COR-L47 (cell line): ENCODE measurements at places on chromosomes 6 and 20.

DNA sequence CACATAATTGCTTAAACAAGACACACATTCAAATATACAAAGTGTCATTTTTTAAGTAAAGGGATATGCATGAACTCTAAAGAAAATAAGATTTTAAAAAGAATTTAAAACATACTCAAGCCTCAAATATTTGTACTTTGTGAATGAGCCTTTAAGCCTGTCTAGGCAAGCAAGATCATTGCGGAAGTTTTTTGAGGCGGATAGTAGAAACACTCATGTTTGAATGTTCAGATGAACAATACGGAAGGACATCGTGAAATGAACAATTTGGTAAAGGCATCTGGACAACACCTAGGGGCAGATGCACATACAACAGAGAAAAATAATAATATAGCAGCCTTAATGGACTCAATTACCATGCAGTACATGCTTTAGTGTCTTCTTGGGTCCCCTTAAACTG, 928.9 kb downstream of the TFAP2A start:
- DNase-seq = no peak

DNA sequence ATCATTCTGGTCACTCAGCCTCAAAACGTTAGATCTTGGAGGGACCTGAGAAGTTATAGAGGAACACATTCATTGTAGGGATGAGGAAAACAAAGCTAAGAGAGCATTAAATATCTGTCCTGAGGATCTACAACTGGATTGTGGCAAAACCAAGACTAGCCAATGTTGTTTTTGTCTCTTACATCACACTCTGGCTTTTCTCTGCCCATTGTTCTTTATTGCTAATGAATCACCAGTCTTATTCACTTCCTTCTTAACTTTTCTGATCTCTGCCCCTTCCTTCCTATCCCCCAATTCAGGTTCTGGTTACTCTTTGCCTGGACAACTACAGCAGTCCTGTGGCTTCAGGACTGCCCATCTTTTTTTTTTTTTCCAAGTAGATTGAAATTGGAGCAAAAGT, 57.0 kb upstream of the PREP start:
- no peak for DNase-seq

- DNase-seq = no peak
Observed at GRCh38 chr6:134443009-134443408, 125.1 kb upstream of the SGK1 start.

DNA sequence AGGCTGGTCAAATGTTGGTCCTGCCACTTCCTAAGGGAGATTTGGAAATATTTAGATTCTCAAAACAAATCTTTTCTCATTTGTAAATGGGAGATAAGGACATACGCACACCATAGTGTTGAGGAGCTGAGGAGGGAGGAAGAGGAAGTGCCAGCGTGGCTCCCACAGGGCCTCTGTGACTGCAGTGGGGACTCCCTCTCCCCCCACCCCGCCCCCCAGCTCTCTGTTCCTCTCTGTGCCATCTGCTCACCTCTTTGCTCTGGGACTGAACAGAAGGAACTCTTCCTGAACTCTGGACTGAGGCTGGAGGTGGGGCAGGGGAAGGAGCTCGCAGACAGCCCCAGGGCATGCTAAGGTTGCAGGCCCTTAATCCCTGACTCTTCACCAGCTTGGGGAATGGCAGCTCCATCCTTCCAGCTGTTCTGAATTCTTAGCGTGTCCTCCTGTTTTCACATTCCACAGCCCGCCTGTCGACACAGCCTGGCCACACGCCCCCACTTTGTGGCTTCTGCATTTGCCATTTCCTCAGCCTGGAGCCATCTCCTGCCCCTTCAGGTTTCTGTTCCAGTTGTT, 11.4 kb downstream of the DDX27 start:
- DNase-seq = no peak

- DNase-seq = no peak
Observed at GRCh38 chr6:75849329-75850025, 100.4 kb downstream of the MYO6 start.

GRCh38 chr6:114053791-114054190, 82.8 kb upstream of the HDAC2 start:
- no peak for DNase-seq

DNA sequence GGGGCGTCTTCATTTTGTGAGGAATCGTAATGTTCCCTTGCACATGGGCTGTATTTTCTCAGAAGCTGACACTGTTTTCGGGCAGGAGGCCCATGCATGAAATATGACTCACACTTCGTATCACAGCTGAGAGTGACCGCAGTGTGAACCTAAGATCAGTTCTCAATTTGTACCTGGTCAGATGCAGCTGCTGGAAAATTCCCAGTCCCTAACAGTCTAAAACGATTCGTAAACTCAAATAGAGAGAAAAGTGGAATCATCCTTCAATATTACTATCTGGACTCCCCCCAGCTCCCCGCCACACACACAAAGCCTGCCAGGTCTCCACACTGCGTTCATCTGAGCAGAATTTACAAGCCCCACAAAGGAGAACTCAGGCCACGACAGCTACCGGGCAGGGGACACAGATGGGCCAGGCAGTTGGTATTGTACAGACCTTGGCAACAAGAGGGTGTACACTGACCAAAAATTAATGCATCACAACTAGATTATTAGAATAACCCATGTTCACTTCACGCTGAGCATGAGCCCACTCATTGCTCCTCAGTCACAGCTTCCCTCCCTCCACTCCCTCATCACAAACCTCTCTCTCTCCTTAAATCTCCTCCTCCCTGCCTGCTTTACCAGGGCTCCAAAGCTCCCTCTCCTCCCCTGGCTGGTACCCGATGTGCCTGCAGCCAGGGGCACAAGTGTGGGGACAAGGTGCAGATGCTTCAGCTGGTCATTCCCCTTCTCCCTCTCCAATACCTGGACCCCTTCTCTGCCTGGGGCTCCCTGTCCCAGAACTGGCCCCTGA, 488.4 kb downstream of the PREX1 start:
- no peak for DNase-seq

DNA sequence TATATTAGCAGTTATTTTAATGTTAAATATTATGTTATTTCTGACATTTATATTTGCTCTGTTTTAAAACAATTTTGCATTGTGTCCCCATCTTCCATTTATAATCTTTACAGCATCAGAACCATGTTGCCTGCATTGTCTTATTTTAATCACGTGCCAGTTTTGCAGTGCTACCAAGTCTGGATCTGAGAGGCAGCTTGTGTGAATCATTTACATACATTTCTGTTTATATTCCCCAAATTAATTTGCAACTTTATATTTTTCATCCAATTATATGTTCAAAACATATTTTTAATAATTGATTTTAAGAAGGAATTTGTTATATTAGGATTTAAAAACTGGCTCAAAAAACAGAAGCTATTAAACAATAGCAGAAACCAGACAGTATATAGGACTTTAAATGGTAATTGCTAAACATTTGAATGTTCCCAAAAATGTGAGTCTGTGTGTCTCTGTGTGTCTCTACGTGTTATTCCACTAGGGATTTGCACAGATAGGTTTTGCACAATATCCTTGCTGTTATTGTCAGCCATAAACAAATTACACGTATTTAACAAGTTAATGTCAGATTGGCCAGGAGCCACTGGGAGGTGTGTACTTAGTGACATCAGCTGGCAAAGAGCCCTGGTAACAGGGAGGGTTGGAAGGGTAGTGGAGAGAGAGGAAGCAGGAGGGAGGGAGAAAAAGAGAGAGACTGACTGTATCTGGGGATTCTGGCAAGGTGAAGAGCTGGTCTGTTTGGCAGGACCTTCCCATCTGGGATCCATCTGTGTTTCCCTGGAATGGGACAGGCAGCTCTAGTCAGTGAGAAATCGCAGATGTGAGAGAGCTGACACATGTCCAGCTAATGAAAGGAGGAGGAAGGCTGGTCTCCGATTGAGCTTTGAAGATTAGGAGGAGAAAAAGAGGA, 72.1 kb downstream of the CBFA2T2 start:
- peak; percentile 98 for DNase-seq

DNA sequence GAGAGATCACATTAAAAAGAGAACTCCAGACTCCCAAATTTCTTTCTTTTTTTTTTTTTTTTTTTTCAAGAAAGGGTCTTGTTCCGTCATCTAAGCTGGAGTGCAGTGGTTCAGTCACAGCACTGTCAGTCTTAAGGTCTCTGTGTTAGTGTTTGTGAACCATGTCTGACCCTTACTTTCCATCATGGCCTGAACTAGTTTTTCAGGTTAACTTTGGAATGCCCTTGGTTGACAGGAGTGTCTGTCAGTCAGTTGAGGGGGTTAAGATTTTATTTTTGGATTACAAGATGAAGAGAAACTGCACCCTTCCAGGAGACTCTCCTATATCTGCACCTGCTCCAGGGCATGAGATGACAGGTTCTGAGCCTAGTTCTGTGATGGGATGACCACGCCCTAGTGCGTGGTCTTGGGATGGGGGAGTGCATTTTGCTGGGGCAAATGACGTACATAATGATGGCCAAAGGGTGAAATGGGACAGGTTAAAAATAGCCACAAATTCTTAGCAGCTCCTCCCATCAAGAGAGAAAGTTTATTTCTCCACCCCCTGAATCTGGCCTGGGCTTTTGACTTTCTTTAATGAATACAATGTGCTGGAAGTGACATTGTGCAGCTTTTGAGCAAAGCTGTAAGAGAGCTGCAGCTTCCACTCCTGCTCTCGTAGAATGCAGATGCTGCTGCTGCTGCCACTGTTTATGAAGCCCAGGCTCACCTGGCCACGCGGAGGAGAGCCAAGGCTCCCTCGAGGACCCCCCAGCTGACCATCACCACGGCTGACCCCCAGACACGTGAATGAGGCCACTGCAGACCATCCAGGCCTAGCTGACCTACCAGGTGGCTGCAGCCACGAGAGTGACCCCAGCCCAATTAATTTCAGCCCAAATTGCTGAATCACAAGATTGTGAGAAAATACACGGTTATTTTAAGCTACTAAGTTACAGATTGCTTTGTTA, 29.7 kb upstream of the FAM50B start:
- no peak for DNase-seq

DNA sequence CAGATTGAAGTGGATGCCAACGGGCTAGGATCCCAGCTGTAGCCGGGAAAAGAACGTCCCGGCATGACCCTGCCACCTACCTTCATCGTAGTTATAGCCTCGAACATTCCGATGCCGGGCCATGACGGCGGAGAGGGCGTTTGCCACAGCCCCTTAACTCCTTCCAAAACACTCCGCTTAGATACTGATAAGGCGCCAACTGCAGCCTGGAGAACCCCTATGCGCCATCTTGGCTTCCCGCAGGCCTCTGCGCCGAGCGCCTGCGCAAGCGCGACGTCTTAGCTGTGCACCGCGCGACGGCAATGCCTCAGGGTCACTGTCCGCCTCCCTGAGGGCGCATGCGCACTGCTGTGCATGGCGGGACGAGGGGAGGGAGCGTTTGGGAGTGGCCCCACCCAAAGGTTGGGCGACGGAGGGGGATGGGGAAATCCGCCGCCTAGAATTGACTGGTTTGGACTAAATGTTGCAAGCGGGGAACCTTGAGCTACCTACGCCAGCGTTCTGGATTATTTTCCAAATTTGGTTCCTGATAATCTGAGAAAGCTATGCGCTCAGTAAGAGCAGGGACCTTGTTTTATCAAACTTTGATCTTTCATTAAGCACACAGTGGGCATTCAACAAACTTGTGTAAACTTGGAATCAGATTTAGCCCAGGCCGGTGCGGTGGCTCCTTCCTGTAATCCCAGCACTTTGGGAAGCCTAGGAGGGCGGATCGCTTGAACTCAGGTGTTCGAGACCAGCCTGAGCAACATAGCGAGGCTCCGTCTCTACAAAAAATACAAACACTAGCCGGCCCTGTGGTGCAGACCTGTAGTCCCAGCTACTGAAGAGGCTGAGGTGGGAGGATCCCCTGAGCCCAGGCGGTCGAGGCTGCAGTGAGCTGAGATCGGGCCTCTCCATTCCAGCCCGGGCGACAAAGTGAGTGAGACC, at the start of gene HBS1L:
HBS1L (minus strand) TSS at position 254 of the 930 bp plus-strand sequence; CDS start at position 123, 131 bp downstream.
- DNase-seq = peak; percentile 89

GRCh38 chr20:16393297-16393696, 180.0 kb downstream of the KIF16B start:
- DNase-seq = no peak

DNA sequence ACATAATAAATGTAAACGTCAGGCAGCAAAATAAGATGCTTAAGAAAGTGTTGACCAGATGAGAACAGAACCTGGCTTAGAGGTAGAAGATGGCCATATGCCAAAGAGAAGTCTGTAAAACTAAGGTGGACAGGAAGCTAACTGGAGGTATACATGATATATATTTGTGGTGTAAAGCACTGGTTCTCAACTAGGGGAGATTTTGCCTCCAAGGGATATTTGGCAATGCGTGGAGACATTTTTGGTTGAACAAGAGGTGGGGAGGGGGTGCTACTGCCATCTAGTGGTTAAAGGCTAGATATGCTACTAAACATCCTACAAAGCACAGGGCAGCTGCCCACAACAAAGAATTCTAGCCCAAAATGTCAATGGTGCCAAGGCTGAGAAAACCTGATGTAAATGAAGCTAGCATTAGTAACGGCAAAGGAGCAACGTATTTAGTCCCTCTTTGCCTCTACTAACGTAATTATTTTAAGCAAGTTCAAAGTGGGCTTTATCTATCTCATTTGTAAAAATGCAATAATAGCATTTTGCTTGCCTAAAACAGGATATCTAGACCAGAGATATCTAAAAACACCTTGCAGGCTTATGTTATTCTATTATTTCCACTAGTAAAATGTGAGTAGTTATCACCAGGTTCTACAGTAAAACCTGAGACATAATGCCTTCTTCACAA, 182.6 kb downstream of the RNGTT start:
- peak; percentile 76 for DNase-seq

- DNase-seq = peak; percentile 41
Observed at GRCh38 chr20:44642203-44643153, 9.0 kb downstream of the ADA start.

- no peak for DNase-seq
Observed at GRCh38 chr6:45896783-45897441, 118.7 kb downstream of the CLIC5 start.

DNA sequence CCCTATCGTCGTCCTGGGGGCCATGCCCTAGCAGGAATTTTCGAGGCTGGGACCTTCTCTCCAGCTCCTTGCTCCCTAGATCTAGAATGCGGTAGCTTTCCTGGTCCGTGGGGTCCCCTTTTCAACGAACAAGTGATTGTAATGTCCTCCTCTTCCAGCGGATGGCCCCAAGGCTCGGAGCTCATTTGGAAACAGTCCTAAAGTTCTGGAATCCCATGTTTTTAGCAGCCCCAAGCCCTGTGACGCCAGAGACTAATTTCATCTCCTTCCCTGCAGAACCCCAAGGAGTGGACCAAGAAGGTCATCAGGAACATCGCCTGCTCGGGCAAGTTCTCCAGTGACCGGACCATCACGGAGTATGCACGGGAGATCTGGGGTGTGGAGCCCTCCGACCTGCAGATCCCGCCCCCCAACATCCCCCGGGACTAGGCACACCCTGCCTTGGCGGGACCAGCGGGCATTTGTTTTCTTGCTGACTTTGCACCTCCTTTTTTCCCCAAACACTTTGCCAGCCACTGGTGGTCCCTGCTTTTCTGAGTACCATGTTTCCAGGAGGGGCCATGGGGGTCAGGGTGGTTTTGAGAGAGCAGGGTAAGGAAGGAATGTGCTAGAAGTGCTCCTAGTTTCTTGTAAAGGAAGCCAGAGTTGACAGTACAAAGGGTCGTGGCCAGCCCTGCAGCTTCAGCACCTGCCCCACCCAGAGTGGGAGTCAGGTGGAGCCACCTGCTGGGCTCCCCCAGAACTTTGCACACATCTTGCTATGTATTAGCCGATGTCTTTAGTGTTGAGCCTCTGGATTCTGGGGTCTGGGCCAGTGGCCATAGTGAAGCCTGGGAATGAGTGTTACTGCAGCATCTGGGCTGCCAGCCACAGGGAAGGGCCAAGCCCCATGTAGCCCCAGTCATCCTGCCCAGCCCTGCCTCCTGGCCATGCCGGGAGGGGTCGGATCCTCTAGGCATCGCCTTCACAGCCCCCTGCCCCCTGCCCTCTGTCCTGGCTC, 48.5 kb downstream of the PYGB start:
- peak; percentile 21 for DNase-seq
